ENCODE measurements at places on chromosomes 13 and 19.

DNA sequence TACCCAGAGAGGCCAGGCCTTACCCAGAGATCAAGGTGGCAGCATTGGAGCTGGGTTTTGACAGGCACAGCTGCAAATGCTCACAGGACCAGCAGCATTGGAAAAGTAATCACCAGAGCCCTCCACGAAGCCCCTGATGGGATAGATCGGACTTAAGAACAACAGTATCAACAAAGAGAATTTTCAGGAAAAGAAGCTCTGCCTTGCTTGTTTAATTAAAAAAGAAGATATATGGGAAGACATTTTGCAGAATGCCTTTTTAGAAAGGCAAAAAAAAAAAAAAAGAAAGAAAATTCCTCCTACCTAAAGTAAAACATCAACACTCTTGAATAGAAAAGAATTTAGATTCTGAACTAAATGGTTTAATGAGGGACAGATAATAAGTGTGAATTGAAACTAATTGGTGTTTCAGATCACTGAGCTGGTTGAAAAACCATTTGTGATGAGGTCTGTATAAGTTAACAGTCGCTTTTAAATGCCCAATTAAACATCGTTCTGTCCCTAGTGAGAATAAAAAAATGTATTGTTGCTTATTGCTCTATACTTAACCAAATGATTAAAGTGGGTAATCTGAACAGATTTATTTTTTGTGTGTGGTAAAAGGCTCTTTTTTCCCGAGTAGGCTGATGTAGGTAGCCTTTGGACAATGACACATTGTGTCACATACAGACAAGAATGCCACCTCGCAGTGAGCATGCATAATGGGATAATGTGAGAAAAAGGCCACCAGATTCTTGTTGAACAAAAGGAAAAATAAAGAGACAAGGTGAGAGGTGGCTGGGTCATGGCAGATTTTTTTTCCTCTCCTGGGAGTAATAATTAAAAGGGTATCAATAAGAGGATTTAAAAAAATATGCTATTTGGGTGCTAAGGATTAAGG, 93.0 kb upstream of the ARGLU1 start:
- DNase-seq, result no peak

DNA sequence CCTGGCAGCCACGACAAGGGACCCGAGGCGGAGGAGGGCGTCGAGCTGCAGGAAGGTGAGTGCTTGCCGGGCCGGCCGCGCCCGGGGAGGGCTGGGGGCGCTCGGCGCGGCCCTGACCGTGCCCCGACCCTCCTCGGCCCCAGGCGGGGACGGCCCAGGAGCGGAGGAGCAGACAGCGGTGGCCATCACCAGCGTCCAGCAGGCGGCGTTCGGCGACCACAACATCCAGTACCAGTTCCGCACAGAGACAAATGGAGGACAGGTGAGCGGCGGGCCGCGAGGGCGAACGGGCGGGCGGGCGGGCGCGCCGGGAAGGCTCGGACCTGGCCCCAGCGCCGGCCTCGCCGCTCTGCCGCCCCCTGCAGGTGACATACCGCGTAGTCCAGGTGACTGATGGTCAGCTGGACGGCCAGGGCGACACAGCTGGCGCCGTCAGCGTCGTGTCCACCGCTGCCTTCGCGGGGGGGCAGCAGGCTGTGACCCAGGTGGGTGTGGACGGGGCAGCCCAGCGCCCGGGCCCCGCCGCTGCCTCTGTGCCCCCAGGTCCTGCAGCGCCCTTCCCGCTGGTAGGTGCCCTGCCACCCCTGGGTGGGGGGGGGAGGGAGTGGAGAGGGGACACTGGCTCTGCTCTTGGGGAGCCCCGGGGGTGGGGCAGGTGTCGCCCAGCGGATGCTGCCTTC, 816 bp downstream of the USF2 start:
- peak; percentile 83 for DNase-seq

DNA sequence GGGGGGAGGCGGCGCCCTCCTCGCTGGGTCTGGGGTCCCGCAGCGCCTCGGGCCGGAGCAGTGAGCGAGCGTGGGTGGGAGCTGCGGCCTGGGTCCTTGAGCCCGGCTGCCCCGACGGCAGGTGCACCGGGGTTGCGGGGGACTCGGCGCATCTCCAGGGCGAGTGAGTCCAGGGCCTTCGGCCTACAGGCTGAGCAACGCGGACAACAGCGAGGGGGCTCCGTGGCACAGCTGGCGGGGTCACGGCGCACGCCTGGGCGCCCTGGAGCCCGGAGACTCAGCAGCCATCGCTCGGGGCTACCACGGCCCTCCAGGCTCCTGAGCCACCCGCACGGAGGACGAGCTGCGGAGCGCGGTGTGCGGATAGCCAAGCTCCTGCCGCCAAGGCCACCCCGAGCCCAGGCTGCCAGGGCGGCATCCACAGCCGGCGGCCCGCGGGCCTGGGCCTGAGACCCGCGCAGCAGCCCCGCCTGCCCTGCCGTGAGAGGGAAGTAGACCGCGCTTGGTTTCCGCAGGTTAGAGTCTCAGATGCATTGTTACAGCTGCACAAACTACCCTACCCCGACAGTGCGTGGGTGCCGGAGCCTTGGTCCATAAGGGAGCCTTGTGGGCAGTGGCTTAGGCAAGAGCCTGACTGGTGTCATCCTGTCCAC, 253.9 kb upstream of the SGCG start:
- no peak for DNase-seq

DNA sequence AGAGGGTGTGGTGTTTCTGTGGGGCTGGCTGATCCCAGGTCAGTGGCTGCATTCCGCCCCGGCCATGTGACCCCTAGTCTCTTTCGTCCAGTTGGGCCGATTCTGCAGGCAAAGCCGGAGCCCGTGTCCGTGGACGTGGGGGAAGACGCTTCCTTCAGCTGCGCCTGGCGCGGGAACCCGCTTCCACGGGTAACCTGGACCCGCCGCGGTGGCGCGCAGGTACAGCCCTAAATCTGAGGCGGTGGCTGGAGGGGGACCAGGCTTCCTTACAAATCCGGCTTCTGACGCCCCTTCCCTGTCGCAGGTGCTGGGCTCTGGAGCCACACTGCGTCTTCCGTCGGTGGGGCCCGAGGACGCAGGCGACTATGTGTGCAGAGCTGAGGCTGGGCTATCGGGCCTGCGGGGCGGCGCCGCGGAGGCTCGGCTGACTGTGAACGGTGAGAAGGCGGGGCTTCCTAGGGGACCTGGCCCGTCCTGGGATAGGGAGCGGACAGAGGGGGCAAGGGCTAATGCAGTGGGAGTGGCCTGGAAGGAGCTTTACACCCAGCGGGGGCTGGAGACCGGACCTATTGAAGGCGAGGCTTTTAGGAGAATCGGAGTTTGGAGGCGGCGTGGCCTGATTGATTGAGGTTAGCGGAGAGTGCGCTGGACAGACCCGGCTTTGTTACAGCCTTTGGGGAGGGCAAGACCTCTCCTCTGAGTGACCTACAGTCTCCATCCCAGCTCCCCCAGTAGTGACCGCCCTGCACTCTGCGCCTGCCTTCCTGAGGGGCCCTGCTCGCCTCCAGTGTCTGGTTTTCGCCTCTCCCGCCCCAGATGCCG, 4.3 kb downstream of the KIRREL2 start:
- no peak for DNase-seq

DNA sequence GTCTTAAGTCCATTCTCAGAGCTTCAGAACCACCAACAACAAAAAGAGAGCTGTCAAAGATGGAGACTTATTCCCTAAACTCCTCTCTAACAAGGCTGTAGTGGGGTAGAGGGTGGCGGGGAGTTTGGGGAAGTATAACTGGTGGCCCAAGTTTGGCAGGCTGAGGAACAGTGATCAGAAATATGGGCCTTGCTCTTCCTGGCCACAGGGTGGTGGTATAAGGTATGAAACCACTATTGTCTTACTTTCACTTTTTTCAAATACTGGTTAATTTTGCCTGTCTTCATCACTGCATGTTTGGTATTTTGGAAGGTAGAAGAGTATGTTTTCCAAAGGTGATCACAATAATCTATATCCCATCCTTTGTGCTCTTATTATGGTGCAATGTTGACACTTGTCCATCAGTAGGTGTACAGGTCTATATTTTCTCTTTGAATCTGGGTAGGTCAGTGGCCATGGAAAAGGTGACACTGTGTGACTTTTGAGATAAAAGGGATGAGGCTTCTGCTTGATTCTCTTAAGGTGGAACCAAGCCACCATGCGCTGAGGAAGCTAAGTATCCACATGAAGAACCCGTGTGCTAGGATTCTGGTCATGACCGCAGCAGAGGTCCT, 23.2 kb upstream of the GPC5 start:
- peak; percentile 43 for DNase-seq

DNA sequence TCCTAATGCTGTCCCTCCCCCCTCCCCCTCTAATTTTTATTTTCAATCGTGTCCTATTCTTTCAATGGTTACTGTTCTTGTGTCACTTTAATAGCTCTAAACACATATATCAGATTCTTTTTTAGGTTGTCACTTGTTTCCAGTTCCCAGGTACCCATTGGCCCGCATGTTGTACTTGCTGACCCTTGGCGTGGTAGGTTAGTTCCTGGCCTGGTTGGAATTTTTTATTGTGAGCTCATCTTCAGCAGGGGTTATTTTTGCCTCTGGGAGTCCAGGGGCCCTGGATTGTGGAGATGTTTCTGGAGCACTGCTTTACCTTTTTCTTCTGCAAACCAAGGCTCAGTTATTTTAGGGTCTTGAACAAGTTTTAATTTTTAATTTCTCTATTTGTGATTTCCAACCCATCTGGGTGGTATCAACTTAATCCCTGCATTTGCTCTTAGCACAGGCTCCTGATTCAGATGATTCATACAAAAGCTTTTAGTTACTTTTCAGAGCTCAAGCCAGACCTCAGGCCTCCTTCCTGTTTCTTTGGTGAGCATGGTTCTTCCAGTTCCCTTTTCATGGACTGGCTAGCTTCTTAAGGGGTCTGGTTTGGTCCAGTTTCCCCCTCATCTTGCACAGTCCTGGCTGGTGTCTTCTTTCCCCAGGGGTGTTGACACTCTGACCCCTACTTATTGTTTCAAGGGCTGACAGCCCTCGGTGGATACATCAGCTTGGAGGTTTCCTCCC, 220.5 kb downstream of the TM9SF2 start:
- DNase-seq, result peak; percentile 8

DNA sequence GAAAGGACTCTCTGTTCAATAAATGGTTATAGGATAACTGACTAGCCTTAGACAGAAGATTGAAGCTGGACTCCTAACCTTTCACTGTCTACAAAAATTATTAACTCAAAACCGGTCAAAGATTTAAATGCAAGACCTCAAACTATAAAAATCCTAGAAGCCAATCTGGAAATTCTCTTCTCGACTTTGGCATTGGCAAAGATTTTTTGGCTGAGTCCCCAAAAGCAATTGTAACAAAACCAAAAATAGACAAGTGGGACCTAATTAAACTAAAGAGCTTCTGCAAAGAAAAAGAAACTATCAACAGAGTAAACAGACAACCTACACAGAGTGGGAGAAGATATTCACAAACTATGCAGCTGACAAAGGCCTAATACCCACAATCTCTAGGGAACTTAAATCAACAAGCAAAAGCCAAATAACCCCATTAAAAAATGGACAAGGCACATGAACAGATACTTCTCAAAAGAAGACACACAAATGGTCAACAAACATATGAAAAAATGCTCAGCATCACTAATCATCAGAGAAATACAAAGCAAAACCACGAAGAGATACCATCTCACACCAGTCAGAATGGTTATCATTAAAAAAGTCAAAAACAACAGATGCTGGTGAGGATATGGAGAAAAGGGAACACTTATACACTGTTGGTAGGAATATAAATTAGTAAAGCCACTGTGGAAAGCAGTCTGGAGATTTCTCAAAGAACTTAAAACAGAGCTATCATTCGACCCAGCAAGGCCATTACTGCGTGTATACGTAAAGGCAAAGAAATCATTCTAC, 266.3 kb downstream of the DNAJC15 start:
- DNase-seq, result no peak

DNA sequence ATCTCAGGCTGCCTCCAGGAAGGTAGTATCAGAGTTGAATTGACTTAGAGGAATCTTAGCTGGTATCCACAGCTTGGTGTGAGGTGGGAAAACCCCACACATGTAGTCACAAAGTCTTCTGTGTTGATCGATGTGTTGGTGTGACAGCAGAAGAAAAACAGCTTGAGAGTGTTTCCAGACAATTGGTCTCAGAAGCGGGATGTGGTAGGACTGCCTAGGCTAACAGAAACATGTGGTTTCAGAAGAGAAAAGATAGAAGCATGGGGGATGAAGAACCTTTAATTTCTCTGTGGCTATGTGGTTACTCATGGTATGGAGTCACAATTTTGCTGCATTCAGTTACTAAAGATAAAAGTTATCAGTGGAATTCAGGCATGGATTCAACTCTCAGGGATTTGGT, 134.7 kb upstream of the SLITRK5 start:
- no peak for DNase-seq

GRCh38 chr19:50303558-50303957, 25.6 kb downstream of the KCNC3 start:
- no peak for DNase-seq

DNA sequence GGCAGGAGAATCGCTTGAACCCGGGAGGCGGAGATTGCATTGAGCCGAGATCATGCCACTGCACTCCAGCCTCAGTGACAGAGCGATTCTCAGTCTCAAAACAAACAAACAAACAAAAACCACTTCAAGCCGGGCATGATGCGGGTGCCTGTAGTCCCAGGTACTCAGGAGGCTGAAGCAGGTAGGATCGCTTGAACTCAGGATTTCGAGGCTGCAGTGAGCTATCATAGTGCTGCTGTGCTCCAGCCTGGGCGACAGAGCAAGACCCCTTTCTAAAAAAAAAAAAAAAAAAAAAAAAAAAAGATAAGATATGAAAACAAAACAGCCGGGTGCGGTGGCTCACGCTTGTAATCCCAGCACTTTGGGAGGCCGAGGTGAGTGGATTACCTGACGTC, 12.9 kb downstream of the PPP1R14A start:
- DNase-seq, result no peak

DNA sequence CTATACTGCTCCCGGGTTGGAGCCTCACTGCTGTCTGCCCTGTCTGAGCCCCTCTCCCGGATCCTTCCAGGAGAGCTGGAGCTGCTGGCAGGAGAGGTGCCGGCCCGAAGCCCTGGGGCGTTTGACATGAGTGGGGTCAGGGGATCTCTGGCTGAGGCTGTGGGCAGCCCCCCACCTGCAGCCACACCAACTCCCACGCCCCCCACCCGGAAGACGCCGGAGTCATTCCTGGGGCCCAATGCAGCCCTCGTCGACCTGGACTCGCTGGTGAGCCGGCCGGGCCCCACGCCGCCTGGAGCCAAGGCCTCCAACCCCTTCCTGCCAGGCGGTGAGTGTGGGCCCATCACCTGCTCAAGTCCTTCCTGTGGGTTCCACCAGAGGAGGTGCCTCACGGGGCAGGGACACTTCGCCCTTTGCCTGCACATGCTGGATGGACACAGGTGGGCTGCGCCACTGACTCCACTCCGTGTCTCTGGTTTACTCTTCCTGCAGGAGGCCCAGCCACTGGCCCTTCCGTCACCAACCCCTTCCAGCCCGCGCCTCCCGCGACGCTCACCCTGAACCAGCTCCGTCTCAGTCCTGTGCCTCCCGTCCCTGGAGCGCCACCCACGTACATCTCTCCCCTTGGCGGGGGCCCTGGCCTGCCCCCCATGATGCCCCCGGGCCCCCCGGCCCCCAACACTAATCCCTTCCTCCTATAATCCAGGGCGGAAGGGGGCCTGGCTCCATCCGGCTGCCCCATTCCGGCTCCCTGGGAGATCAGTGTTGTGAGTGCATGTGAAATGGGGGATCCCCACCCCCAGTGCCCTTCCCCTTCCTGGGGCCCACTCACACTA, 19.8 kb downstream of the EPN1 start:
- no peak for DNase-seq
